ENCODE measurements at places on chromosomes 4 and X.

DNA sequence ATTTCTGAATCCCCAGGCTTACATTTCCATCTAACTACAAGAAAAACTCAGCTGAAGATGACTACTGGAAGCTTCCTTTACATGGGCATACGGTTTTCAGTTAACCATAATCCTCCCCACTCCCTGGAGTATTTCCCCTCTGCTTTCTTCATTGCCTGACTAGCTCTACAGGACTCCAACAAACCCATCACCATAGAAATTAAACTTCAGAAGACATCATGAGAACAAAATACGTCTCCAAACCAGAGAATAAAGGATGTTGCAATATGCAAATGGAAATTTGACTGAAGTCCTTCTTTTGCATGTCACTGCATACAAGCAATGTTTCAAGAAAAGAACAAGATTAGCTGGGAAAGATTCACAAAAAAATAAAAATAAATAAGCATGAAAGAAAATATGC lies 170.2 kb upstream of the PCDH18 start:
- no peak for DNase-seq

GRCh38 chrX:97787849-97788248 lies 904.1 kb downstream of the RPA4 start:
- DNase-seq = no peak

GRCh38 chr4:32858971-32859370 lies 2138.8 kb downstream of the PCDH7 start:
- no peak for DNase-seq

GRCh38 chr4:15427701-15428100 lies at the start of gene C1QTNF7:
Gene C1QTNF7 (plus strand): TSS chr4:15428033. CDS start chr4:15435744, 7,711 bp downstream.
- DNase-seq = no peak

- DNase-seq = no peak
These were observed 645 bp upstream of the RAB28 start for GRCh38 chr4:13484749-13485221.

DNA sequence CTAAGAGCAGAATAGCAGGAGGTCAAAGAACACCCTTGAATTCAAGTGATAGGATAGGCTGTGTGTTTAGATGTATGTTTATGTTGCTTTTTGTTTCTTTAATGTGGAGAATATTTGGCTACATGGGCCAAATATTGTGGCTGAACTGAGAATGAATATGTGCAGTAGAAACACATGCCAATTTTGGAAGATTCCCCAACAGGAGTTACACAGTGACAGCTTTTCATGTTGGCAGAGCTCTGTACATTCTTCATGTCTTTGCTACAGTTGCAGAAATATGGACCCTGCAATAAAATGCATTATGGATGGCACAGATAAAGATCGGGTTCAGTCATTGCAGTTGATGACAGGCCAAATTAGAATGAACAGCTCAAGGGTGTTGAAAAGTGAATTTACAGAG lies 82.8 kb upstream of the SLC4A4 start:
- DNase-seq = no peak

GRCh38 chrX:15356444-15356843 lies 21.1 kb upstream of the PIGA start:
- DNase-seq = no peak

GRCh38 chrX:79477691-79478090 lies 110.6 kb upstream of the ITM2A start:
- no peak for DNase-seq

DNA sequence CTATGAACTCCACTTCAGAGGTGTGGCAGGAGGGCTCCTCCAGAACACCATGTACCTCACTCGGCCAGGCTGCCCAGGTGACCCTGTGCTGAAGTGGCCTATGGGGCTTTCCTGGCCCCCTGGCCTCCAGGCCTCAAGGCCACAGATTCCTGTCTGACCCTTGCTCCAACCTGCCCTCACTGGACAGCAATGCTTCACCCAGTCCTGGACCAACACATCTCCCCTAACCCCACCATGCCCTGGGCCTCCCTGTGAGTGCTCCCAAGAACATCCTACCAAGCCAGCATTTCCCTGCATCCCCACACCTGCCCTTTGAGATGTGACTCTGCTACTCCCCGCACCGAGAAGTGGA lies 10.5 kb downstream of the ZFYVE28 start:
- DNase-seq = no peak
